ENCODE measurements at places on chromosomes 3 and 15.

- DNase-seq, result no peak
Observed at GRCh38 chr3:16388850-16389441, 123.9 kb downstream of the OXNAD1 start.

GRCh38 chr3:99714146-99714545 lies 75.8 kb downstream of the COL8A1 start:
- no peak for DNase-seq

GRCh38 chr3:19954676-19955075 lies 7.8 kb downstream of the RAB5A start:
- no peak for DNase-seq

GRCh38 chr3:81910244-81910852 lies 148.9 kb upstream of the GBE1 start:
- DNase-seq, result peak; percentile 27

GRCh38 chr3:99865321-99865720 lies 47.7 kb downstream of the CMSS1 start:
- DNase-seq, result no peak

GRCh38 chr3:111236836-111237713 lies 165.5 kb downstream of the NECTIN3 start:
- no peak for DNase-seq

- no peak for DNase-seq
Observed at GRCh38 chr3:64655160-64655559, 32.6 kb downstream of the ADAMTS9 start.

DNA sequence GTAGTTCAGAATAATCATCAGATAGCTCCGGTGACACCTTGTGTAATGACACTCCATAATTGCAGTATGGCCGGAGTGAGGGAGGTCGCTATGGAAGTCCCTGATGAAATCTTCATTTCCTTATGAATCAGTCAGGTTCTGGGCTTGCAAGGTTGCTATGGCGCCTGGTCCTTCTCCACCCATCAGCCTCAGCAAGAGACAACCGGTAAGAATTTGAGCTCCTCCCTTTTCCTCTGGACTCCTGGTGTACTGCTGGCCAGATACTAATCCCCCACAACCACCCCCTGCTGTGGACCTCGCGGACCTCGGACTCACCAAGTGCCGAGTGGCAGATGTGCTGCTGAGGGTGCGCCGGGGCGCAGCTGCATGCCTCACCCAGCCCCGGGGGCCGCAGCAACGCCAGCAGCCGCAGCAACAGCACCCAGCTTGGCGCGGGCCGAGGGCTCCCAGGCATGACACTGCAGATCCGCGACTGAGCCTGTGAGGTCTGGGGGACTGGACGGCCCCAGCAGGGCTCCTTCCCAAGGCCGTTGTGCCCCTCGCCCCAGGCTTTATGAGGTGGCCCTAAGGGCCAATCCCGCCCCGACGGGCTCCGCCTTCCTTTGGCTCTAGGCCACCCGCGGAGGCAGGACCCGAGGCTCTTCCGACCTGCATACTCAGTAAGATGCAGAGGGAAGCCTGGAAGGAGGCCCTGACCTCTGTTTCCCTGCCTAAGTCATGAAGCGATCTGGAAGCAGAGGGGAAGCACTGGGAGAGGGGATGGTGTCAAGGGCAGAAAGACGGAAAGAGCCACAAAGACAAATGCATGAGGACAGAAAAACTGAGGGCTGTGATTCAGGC lies at the start of gene TIMP4:
Gene TIMP4, minus strand, starts transcription at position 526 of the 840 bp plus-strand sequence. Its CDS starts 72 bp downstream, at position 454.
- DNase-seq, result no peak

DNA sequence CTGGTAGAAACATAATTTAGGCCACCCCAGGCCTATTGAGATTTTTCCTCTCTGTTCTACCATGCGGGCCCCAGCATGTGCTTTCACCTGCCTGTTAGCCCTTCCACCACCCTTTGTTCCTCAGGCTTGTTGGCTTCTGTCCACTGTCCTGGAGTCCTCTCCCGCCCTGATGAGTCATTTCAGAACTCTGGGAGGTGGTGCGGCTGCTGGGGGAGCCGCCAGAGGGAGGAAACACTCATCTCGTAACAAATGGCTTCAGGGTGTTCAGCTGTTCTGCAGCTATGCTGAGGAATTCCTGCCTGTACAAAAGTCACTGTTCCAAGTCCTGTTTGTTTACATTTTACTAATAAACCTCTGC lies 36.3 kb downstream of the LRTM1 start:
- DNase-seq, result no peak

DNA sequence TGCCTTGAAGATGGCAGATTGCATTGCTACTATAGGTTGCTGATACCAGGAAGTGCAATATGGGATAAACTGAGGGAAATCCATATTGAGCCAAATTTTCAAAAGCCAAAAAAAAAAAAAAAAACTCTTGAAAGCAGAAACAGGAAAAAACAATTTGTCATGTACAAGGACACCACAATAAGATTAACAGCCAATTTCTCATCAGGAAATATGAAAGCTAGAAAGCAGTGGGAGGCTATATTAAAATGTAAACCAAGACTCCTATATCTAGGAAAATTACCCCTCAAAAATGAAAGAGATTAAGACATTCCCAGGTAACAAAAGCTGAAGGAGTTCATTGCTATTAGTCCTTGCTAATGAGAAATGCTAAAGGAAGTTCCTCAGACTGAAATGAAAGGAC lies 462.8 kb upstream of the DPH6 start:
- no peak for DNase-seq

- no peak for DNase-seq
Observed at GRCh38 chr3:98732286-98733052, 30.7 kb upstream of the ST3GAL6 start.
